ENCODE measurements at places on chromosomes 11 and 22.

DNA sequence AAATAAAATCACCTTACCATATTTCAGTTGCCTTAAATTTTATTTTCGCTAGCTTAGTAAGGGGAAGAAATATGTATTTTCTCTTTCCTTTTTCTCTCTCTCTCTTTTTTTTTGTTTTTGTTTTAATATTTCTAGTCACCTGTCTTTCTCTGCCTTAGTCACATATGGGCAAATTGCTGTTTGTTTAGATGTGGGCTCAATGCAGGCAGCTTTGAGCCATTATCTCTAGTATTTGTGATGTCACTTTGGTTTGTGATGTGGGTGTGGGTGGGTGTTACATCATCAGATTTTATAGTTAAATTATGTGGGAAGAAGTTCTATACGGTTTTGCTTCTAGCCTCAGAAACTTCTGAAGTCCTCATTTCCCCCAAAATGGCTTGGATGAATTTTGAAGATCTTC, at the start of gene C22orf31:
Gene C22orf31 (minus strand): TSS at position 59 of the 400 bp plus-strand sequence. CDS start 39 bp downstream, at position 20.
- no peak for DNase-seq

DNA sequence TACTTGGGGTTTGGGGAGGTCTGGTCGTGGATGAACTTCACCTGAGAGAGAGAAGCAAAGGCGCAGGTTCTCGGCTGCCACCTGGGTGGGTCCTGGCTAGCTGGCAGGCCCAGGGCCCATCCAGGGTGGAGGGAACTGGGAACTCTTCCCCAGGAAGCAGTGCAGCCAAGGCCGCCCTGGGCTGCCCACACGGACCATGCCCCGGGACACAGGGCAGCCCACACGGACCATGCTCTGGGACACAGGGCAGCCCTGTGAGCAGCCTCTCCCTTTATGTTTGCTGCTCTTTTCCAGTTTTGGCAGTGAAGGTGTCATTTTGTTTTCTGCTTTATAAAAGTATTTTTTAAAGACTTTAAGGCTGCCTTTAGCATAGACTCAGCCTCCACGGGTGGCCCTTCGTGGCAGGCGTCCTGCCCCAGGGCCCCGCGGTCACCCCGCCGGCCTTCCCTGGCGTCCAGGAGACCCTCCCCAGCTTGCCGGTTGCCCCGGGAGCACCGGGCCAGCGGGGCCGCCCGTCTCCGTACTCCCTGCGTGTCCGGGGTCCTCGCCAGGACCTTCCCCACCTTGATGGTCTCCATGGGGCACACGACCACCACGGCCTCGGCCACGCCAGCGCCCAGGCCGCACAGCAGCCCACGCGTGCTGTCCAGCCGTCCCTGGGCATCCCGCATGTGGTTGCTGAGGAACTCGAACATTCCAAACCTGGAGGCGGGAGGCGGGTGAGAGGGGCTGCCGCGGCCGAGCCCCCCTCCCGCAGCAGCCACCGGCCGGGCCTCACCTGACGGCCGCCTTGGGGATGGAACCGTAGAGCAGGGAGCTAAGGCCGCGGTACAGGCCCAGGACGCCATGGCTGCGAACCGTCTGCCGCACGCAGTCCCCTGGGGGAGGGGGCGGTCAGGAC, 1.1 kb downstream of the SLC25A1 start:
- DNase-seq: no peak

DNA sequence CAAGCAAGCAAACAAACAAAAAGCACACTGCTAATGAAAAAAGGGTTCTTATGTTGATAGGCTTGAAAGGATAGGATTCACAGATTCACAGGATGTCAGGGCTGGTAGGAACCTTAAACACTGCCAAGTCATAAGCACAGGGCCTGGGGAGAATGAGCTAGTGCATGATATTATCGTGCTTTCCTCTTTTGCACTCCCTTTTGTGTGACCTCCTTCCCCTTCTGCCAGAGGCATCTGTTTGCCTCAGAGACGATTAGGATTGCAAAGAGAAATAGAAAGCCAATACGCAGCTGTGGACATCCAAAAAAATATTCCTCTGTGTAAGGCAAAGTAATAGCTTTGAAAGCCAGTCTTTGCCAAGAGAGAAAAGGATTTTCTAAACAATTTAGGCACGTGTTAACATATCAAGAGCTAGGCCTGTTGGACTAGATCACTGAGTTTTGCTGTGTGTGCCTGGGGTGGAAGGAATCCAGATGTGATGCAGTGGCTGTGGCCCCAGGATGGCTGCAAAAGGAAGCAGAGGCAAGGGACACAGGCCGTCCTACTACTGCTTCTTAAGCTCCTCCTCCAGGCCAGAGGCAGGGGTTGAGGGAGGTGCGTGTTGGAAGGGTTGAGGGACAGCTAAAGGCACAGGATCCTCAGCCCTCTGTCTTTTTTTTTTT, 30.6 kb downstream of the MCHR1 start:
- no peak for DNase-seq

- DNase-seq: no peak
Observed at GRCh38 chr22:20526628-20527355, 19.4 kb downstream of the MED15 start.

DNA sequence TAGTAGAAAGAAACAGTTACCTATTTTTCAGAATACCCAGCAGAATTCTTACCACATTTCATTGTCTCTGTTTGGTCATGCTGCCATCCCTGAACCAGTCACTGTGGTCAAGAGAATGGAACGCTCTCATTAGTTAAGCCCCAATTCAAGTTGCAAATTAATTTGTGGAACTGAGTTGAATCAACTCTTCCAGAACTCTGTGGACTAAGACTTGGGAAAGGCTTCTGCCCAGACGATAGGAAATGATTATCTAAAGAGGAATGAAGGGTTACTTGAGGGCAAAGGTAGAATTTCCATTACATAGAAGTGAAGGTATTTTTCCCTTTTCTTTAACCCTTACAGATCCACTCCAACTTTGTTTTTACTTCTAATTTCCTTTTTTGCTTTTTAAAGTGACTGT, 286.4 kb downstream of the DYNC2H1 start:
- no peak for DNase-seq

DNA sequence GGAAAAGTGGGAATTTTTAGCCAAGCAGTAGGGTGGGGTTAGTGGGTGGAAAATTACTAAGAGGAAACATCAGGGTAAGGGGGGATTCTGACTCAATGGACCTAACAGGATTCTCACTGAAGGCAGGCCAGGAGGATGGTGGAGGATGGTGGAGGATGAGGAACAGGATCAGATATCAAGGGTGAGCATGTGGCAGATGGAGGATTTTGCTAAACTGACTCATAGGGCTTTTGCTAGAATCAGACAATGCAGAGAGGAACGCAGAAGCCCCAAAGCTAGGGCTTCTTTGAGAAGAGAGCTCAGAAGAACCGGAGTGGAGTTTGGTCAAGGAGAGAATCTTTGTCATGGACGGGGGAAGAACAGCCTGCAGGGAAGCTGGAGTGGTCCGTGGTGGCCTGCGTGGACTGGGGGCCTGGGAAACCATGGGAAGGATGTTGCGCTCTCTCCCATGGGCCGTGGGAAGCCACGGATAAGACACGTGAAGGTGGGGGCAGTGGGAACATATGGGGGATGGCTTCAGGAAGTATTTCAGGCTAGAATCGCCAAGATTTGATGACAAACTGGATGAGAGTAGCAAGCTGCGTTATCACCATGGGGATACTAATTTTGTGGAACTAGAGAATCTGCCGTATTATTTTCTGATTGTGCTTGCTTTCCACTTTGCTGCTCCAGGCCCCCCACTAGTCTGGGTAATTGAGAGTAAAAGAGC, 165.2 kb downstream of the LDLRAD3 start:
- no peak for DNase-seq

- no peak for DNase-seq
Observed at GRCh38 chr22:45754822-45755221, 83.2 kb downstream of the ATXN10 start.

- no peak for DNase-seq
Observed at GRCh38 chr22:37500745-37501609, 14.8 kb upstream of the MFNG start.

GRCh38 chr11:14373941-14374646, 15.1 kb upstream of the RRAS2 start:
- DNase-seq: no peak

DNA sequence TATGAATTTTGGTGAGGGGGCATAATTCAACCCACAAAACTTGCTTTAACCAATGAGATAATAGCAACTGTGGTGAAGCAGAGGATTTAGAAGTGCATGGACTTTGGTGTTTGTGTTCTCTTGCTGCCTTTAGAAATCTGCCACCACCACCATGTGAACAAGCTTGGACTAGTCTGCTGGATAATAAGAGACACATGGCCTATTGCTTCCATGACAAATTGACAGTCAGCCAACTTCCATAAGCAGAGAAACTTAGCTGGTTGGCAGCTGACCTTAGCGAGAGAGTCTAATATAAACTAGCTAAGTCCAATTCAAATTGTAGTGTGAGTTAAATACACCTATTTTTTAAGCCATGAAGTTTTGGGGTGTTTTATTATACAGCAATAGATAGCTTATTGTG, 482.1 kb upstream of the ANO5 start:
- no peak for DNase-seq
